ENCODE measurements at places on chromosomes 2 and 18.

DNA sequence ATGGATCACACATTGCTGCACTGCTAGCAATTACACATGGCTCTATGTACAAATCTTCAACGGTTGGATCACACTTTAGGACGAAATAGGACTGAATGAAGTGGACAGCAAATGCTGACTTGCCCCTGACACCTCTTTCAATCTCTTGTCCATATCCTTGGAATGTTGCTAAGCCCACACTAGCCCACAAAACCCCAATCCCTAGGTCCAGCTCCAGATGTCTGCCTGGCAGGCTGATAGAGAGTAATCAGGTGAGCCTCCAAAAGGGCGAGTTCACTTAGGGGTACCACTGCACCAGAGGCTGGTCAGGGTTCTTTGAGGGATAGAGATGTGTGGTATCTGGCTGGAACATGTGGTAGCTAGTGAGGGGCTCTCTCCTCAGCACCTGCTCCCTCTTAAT lies 18.5 kb upstream of the FHOD3 start:
- no peak for DNase-seq

DNA sequence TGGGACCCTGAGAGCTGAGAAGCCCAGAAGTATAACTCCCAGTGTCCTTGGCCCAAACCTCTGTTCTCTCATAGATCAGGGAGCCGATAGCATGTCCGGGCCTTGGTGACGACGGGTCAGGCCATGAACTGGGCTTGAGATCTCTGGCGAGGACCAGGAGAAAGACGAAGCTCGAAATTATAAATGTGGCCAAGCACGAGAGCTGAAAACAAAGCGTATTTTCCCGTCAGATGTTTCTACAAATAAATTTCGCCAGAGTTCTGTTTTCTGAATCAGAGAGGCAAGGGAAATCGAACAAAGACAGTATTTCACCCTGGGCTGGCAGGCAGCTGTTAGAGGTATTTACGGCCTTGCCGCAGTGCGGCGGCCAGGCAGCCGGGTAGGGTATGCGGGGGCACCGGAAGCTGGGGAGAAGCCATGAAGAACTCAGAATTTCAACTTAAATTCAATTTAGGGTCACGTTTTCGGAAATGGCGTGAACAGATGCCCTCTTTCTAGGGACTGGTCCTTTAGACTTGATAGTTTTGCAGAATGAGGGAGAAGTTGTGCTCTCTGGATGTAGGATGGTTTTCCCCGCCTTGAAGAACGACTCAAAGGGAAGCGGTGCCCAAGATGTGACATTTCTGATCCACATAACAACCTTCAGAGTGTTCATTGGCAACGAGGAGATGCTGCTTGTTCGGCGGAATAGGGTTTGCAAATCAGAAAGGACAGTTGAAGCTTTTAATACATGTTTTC lies 9.6 kb downstream of the HOXD8 start:
- DNase-seq = no peak

GRCh38 chr2:163800951-163801381 lies 65.2 kb upstream of the FIGN start:
- DNase-seq = peak; percentile 41

GRCh38 chr18:269480-270095 lies 1.7 kb upstream of the THOC1 start:
- no peak for DNase-seq

GRCh38 chr18:49625021-49625691 lies 63.3 kb downstream of the LIPG start:
- no peak for DNase-seq

DNA sequence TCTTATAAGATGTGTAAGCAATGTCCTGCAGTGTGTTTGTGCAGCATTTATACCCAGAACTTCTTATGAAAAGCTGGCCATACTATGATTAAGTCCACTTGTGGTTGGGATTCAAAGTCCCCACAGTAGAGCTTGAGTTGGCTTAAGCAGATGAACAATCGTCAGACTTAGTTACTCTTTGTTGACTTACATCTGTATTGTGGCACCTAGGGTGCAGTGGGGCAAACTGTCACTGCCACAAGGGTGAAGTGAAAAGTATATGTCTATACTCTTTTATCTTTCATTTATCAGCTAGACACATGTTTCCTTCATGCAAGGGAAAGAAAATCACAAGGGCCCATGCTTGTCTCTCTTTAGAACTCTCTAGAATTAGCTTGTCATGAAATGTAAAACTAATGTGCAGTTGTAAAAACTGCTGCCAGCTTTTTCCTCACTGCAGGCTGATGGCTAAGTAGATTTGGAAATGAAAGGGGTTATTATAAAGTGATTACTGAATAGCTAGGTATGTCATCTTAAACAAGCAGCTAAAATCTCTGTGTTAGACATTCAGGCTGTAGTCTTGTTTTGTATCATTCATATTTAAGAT lies 474.5 kb downstream of the PTPRM start:
- no peak for DNase-seq

- no peak for DNase-seq
These were observed 89.5 kb downstream of the GORASP2 start for GRCh38 chr2:171018522-171018921.

- DNase-seq = no peak
These were observed 133.8 kb downstream of the MEMO1 start for GRCh38 chr2:31877008-31877407.

- DNase-seq = no peak
These were observed 24.9 kb upstream of the RHOB start for GRCh38 chr2:20421988-20422370.

GRCh38 chr18:45774065-45774521 lies 50.1 kb downstream of the SLC14A1 start:
- no peak for DNase-seq

DNA sequence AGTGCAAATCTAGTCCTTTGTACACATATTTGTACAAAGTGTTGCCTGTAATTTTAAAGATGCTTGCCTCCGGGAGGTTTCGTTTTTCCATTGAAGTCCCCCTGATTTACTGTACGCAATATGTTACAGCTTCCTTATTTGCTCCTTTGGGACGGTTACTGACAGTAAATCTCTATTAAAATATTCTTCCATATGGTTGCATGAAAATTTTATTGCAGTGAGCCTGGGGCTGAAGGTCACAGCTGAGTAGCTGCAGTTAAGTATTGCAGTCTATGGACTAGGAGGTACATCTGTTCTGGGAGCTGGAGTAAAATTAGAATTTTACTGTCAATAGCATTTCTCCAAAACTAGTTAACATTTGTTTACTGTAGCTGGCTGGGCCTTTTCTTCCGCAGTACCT lies 119.2 kb downstream of the ETAA1 start:
- DNase-seq = no peak

GRCh38 chr2:44186810-44187209 lies 18.1 kb downstream of the PPM1B start:
- no peak for DNase-seq

- no peak for DNase-seq
These were observed 249.9 kb downstream of the PLCL1 start for GRCh38 chr2:198054299-198054698.

GRCh38 chr2:227340106-227340505 lies 15.1 kb downstream of the MFF start:
- DNase-seq = no peak

GRCh38 chr2:1227274-1227900 lies 185.9 kb upstream of the TPO start:
- no peak for DNase-seq

- no peak for DNase-seq
These were observed 4.0 kb downstream of the VWA3B start for GRCh38 chr2:98090951-98091350.

- no peak for DNase-seq
These were observed 193.0 kb downstream of the RAB3GAP1 start for GRCh38 chr2:135245071-135245470.

- no peak for DNase-seq
These were observed 5.3 kb upstream of the MC4R start for GRCh38 chr18:60377778-60378469.

DNA sequence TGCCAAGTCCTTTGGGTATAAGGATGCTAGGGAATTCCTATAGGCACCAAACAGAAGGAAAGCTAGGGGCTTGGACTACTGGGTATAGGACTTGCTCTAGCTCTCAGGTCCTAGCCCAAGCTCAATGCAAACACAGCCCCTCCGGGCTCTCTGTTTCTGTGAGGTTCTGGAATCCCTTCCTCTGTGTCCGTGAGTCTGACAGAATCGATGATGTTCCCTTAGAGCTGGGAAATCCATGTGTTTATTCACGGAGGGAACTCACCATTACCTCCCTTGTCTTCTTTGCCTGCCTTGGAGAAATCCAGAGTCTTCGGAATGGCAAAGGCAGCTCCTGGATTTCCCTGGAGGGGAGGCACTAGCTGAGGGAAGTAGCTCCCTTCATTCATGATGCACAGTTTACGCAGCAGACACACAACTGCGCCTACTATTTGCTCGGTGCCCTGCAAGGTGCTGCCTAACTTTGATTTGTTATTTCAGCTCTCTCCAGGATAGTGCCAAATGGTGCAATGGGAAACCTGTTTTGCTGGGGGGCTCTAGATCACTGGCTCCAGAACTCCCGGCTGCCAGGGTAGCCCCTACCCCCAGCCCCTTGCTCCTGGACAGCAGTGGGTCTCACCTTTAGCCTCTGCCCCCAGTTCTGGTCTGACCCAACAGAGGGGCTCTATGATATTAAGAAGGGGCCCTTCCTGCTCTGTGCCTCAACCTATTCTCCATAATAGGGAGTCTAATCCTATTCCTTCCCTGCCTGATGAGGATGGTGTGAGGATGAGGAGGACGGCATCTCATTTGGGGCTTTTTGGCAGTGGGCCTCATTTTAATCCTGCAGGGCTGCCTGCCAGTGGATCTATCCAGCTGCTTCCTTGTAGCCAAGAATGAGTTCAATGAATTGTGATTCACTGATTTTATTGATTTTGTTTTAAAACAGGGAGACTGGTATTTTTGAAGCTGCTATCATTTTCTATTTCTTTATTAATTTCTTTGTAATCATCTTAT lies 8.4 kb upstream of the PSMD1 start:
- no peak for DNase-seq
